ENCODE measurements at places on chromosomes 7 and 10. TPM values are rescaled to one million over a fixed set of nuclear protein-coding genes. Genes with fewer than 3 reads are reported as not detected.

The SUN3 gene
- not detected for total RNA-seq

The LEP gene
- total RNA-seq, result not detected

The WBP1L gene
- 12.7 TPM for total RNA-seq

The ZNF853 gene
- 3.9 TPM for total RNA-seq

The GIMAP8 gene
- 6.6 TPM for total RNA-seq

The UNCX gene
- not detected for total RNA-seq

The AGR2 gene
- not detected for total RNA-seq

The MYOF gene
- total RNA-seq, result 43.4 TPM

The VWDE gene
- total RNA-seq, result 1.6 TPM

The DNA2 gene
- total RNA-seq, result 49.7 TPM

The SLC18A3 gene
- not detected for total RNA-seq

The AGR3 gene
- total RNA-seq, result not detected

The SMURF1 gene
- 14.4 TPM for total RNA-seq

The DCLRE1A gene
- 21.8 TPM for total RNA-seq

The ASZ1 gene
- not detected for total RNA-seq

The CAV2 gene
- total RNA-seq, result 0.27 TPM

The ADARB2 gene
- not detected for total RNA-seq

The TFR2 gene
- 21.8 TPM for total RNA-seq

The CLRN3 gene
- not detected for total RNA-seq

The CLDN12 gene
- total RNA-seq, result 4.5 TPM

The MINDY4 gene
- 2.6 TPM for total RNA-seq

The SYT15 gene
- 0.63 TPM for total RNA-seq

The RELN gene
- not detected for total RNA-seq

The PTN gene
- total RNA-seq, result not detected

The FAM25C gene
- total RNA-seq, result not detected

The METTL27 gene
- 0.21 TPM for total RNA-seq

The RAB11FIP2 gene
- total RNA-seq, result 8.2 TPM

The UMAD1 gene
- 14.2 TPM for total RNA-seq

The RBP4 gene
- total RNA-seq, result not detected

The DYNC1I1 gene
- not detected for total RNA-seq

The GRM3 gene
- total RNA-seq, result not detected

The ABCA13 gene
- total RNA-seq, result not detected

The KIF11 gene
- total RNA-seq, result 40.7 TPM

The AQP1 gene
- total RNA-seq, result 0.38 TPM

The CRYGN gene
- total RNA-seq, result not detected

The IL2RA gene
- 1,272 TPM for total RNA-seq

The ENO4 gene
- not detected for total RNA-seq

The XRCC2 gene
- 20.2 TPM for total RNA-seq

The MACC1 gene
- 0.70 TPM for total RNA-seq

The MORN4 gene
- 3.6 TPM for total RNA-seq

The TMEM229A gene
- not detected for total RNA-seq
